Neural crest cell (in vitro differentiated cells): ENCODE measurements at places on chromosomes 2 and 18.

GRCh38 chr2:136444323-136444722 lies 321.0 kb upstream of the THSD7B start:
- no peak for DNase-seq

DNA sequence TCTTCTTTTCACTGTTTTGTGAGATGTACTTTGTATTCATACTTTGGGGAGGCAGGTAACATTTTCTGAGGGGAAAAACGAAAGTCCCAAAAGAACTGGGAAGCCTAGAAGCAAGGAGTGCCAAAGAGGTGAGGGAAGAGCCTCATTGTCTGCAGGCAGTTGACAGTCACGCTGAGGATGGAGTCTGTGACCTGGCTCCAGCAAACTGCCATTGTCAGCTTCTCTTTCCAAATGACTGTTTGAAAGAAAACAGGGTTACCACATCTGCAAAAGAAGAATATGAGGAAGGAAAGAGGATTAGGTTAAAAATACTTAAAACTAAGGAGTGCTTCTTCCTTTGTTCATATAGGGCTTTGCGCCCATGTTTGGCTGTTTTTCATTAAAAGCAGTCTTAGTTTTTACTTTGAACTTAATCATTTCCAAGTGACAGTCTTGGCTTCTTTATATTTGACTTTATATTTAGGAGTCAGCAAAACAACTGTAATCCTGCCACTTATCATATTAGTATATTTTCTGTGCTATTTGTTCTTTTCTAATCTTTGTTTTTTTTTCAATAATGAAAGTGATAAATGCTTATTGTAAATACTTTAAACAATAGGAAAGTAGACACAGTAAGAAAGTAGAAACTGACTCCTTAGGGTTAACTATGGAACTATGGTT lies 35.0 kb downstream of the CERS6 start:
- DNase-seq = no peak

DNA sequence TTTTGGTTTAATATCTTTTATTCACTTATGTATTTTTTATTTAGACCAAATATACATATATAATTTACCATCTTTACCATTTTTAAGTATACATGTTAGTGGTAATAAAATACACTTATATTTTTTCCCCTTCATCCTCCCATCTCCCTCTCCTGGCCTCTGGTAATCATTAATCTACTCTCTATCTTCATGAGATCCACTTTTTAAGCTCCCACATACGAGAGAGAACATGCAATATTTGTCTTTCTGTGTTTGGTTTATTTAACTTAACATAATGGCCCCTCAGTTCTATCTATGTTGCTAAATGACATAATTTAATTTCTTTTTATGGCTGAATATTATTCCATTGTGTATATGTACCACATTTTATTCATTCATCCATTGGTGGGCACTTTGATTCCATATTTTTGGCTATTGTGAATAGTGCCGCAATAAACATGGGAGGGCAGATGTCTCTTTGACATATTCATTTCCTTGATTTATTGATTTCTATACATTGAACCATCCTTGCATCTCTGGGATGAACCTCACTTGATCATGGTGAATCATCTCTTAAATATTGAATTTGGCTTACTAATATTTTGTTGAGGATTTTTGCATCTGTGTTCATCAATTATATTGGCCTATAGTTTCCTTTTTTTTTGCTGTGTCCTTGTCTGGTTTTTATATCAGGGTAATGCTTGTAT lies 41.5 kb upstream of the MEP1B start:
- DNase-seq = no peak

DNA sequence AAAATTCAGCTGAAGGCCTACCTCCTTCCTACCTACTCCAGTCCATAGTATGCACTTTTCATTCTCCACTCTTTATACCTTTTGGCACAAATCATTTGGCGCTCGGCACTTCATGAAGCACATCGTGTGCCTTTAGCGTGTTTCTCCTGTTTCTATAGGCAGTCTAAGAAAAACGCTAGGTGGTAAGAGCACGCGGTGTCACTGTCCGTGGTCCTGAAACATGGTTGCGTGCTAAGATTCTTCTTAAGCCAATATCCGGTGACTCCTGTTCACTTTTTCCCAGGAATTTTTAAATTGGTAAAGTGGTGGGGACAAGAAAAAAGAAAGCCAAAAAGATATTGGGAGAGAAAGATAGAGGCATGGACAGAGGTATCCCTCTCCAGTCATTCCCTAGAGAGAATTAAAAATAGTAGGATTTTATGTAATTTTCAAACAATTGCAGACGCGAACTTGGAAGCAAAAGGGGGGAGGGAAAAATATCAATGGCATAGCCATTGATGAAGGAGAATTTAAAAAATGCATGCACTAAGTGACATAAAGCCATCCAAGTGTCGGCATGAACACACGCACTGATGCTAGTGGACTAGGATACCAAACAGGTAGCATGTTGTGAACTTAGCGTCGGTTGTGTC lies 1.4 kb upstream of the CTNNA2 start:
- peak; percentile 68 for DNase-seq

DNA sequence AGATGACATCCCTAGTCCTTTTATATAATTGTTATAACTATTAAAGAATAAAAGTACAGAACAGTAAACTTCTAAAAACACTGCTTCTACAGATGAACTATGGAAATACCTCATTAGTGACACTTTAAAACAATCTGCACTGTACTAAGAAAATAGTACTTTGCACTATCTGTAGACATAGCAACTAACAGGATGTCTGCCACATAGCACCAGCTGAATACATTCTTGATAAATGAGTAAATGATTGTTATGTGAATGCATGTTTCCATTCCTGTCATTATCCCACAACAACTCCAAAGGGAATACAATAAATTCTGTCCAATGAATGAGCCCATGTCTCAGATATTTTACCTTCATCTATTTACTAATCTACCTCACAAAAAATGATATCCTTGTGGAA lies 115.3 kb upstream of the SLC35G4 start:
- DNase-seq = no peak

DNA sequence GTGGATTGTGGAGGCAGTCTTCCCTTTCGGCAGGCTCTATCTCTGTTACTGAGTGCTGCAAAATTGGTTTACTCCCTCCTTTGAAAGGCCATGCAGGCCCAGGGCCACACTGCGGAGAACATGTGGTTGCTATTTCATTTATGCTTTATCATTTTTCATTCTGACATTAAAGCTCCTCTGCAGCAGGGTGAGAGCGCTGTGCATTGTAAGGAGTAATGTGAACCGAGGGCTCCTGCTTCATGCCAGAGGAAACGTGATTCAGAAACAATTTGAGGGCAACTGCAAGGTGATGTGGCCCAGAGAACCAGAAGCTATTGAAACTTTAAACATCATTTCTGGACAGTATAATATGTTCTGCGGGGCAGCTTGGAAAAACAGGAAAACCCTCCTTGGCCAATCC lies 341.6 kb upstream of the NT5C1B start:
- DNase-seq = no peak

DNA sequence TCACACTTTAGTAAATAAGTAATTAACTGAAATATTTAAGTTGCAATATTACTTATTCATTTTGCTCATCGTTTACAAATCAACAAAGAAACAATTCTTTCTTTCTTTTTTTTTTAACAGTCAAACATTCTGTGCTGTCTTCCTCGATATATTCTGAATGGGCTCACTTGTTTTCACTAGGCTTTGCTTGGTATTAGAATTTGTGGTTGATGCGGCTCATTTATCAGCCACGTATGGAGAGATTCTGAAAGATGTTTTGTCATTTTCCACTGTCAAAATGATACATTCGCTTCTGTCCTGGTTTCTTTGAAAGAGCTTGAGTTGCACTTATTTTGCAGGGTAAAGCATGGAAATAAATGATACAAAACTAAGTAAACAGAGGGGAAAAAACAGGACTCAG lies 323.7 kb downstream of the LRRTM1 start:
- no peak for DNase-seq

- DNase-seq = peak; percentile 51
Observed at GRCh38 chr2:95057535-95058370, 32.2 kb downstream of the MAL start.

- no peak for DNase-seq
Observed at GRCh38 chr18:67359873-67360838, 156.4 kb downstream of the DSEL start.

GRCh38 chr2:55775828-55776227 lies 82.2 kb upstream of the PNPT1 start:
- no peak for DNase-seq

GRCh38 chr18:49206717-49207116 lies 253.7 kb downstream of the DYM start:
- no peak for DNase-seq

GRCh38 chr2:43724728-43725526 lies 48.7 kb upstream of the C1GALT1C1L start:
- DNase-seq = no peak

GRCh38 chr2:218710334-218710686 lies 325 bp upstream of the TTLL4 start:
- no peak for DNase-seq

DNA sequence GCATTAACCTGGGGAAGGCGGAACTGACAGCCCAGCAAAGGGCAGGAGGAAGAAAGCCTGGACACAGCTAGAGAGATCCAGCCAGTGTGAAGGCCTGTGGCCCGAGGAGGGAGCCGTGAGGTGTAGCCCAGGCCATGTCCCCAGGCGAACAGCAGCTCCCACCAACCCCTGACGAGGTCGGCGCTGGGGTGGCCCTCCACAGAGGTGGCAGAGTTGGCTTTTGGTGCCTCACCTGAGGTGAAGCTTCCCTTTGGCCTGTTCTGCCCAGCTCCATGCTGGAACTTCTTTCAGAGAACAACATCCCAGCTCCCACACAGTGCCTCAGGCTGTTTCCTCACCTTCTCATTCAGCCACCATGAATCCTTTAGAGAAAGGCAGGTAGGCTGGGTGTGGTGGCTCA lies 13.3 kb downstream of the TMEM177 start:
- DNase-seq = no peak

DNA sequence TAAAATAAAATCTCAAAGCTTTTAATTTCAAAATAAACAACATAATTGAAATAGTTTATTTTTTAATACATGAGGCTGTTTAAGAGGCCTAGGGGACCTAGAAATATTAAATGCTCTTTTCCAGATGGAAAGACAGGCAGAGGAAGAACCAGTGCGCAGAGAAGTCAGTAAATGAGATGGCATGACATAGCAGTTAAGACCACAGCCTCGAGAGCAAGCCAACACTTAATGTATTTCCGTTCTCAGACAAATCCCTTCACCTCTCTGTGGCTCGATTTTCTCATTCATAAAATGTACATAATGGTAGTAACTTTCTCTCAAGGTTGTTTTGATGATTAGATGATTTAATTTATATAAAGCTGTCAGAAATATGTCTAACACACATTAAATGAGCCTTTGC lies 405.1 kb upstream of the CWC22 start:
- no peak for DNase-seq

GRCh38 chr2:143263066-143263625 lies 133.9 kb downstream of the ARHGAP15 start:
- DNase-seq = no peak

GRCh38 chr2:168244318-168244717 lies 3.1 kb downstream of the STK39 start:
- DNase-seq = no peak

DNA sequence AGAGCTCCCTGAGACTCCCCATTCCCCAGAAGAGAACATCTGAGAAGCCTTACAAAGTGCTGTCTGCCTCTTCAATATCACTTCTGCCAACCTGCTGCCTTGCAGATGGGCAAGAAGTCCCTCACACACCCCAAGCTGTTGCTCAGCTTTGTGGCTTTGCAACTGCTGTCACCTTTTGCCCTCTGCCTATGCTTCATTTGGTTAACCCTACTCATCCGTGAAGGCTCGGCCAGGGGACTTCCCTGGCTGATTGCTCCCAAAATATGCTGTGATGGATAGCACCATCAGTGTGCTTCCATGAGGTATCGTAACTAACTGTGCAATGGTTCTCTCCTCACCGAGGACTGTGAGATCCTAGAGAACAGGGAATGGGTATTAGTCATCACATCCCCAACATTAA lies 88.9 kb upstream of the CYP1B1 start:
- no peak for DNase-seq

DNA sequence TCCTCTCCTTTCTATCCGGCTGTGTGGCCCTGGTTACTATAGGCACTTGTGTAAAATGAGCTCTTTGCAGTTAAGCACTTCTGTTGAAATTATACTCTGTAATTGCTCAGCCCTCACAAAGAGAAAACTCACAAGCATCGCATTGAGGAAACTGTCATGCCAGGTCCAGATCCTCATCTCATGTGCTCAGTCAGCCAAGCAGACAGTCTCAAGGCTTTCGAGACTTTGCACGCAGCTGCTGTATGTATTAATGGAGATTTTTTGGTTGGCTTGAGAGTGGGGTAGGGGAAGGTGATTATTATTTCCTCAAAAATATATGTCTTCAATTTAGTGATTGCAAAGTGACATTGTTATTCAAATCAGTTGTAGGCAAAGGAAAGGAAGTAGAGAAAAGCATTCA lies 33.0 kb upstream of the PHLPP1 start:
- DNase-seq = no peak

DNA sequence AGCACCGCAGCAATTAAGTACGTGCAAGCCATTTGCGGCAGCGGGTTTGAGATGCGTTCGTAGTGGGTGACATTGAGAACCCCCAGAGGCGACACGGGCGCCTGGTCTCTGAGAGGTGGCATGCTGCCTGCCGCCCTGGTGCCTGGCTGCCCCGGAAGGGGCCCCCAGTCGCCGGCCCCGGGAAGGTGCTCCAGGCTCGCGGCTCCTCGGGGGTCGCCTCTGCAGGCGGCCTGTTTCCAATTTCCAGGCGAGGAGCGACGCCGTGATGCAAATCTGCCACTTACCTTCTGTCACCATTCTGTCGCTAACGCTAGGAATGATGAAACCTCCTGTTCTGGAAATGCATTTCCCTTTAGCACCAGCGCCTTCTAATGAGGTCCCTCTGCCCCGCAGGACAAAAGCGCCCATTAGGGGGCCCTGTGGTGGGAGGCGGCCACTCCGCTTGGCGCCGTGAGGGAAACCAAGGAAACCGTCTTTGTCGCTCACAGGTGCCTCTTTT lies 13.0 kb downstream of the KIF5C start:
- no peak for DNase-seq

GRCh38 chr2:196000551-196000950 lies 68.1 kb downstream of the DNAH7 start:
- DNase-seq = no peak

DNA sequence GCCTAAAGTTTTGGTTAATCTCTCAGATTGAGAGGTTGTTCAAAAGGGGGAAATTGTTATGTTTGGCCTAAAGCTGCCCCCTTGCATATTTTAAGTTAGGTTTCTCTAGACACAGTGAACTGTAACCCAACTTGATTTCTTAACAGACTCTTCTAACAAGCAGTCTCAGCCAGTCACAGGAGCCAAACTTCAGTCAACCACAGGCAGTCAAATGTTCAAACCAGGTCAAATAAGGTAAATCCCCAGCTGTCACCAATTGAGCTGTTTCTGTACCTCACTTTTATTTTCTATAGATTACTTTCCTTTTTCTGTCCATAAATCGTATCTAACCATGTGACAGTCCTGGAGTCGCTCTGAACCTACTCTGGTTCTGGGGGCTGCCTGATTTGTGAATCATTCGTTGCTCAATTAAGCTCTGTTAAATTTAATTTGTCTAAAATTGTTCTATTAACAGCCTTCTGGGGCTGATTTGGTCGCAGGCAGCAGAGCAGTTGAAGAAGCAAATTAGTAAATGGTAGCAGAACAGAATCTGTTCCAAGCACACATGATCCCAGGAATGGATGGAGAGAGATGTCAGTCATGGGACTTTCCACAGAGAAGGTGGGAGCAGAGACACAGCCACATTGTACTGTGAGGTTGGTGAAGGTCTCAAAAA lies 16.4 kb upstream of the NFU1 start:
- DNase-seq = no peak
